ENCODE measurements at places on chromosomes 3 and 15.
A peak's percentile ranks its signal among the peaks of the same experiment; 100 is the strongest.

DNA sequence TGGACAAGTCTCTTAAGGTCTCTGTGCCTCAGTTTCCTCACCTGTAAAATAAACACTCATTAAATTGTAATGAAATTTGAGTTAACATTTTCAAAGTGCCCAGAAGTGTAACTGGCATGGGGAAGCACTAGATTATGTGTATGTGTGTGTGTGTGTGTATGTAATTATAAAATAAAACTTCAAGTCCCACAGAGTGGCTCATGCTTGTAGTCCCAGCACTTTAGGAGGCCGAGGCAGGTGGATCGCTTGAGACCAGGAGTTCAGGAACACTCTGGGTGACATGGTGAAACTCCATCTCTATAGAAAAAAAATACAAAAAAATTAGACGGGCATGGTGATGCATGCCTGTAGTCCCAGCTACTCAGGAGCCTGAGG, 403.4 kb downstream of the IL5RA start:
- no peak for DNase-seq

- DNase-seq = no peak
These were observed 20.6 kb downstream of the SAMD7 start for GRCh38 chr3:169931747-169932520.

DNA sequence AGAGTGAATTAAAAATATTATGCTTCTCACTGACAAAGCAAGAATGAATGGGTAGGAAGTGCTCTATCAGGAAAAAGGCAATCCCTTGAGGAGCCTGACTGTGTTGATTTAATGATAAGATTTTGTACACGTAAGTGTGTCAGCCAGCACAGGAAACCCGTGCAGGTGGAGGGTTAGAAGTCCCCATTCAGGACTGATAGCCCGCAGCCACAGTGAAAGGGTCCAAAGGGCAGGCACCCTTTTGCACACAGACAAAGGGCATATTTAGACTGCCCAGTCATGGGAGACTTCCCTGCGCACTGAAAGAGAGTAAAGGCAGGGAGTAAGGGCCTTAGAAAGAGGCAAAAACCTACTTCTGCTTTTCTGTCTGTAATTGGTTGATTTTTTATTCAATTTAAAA, 26.4 kb upstream of the SKIL start:
- no peak for DNase-seq

GRCh38 chr15:92438471-92438870, 44.8 kb downstream of the ST8SIA2 start:
- DNase-seq = no peak

DNA sequence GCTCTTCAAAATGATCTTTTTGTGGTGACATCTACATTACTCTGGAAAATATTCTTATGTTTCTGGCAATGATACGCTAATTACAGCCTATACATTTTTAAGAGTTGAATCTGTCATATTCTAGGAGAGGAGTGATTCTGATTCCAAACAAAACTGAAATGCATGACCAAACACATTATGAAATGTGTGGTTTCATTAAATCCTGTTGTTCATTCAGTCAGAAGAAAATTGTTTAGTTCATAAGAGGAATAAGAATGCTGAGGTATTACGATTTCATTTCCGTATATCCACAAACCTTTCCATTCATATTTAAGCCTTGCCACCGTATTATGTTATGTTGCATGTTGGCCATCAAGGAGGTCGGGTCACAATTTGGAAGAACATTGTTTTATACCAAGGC, 345.1 kb downstream of the FEZF2 start:
- DNase-seq = no peak

DNA sequence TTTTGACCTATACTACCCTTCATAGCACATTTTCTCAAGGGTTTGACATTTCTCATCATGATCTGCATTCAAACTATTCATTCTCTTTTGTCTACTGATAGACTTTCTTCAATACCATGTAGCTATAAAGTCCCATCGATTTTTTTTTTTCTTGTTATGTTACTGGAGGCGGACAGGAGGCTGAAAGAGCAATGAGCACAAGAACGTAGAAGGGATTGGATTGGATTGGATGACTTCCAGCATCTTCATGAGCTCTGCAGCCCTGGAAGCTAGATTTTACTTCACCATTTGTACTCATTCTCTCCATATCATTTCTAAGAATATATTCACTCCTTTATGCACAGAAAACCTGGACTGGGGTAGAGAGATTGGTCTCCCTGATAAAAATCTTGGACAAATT, 43.2 kb downstream of the DUT start:
- DNase-seq = no peak

DNA sequence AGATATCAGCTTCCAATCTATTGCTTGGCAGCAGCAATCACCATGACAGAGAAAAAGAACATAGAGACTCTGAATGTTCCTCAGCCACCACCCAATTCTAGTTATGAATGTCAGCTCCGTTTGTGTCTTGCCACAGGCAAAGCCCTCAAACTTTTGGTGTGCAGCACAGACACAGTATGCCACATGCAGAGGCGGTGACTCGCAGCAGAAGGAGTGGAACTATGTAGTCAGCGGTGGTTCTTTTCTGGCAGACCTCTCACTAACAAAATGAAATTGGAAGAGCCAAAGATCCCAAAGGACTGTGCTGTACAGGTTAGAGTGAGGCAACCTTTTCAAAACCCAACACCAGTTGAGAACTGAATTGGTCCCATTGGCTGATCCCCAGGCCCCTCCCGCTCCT, 220.9 kb downstream of the SLC9A9 start:
- no peak for DNase-seq

- no peak for DNase-seq
These were observed 102.8 kb downstream of the SNRPN start for GRCh38 chr15:25057574-25057973.

DNA sequence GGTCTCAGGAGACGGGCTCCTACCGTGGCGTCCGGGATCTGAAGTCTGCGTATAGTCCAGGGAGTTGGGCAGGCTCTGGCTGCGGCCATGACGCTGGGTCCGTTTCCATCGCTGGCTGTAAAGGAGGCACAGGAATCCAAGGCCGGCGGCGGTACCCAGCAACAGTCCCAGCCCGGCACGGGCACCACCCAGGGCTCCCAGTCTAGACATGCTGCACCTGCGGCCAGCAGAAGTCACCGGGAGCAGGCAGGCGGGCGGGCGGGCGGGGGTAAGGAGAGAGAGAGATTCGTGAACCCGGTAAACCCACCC, 526 bp downstream of the RMDN3 start:
- DNase-seq = no peak

DNA sequence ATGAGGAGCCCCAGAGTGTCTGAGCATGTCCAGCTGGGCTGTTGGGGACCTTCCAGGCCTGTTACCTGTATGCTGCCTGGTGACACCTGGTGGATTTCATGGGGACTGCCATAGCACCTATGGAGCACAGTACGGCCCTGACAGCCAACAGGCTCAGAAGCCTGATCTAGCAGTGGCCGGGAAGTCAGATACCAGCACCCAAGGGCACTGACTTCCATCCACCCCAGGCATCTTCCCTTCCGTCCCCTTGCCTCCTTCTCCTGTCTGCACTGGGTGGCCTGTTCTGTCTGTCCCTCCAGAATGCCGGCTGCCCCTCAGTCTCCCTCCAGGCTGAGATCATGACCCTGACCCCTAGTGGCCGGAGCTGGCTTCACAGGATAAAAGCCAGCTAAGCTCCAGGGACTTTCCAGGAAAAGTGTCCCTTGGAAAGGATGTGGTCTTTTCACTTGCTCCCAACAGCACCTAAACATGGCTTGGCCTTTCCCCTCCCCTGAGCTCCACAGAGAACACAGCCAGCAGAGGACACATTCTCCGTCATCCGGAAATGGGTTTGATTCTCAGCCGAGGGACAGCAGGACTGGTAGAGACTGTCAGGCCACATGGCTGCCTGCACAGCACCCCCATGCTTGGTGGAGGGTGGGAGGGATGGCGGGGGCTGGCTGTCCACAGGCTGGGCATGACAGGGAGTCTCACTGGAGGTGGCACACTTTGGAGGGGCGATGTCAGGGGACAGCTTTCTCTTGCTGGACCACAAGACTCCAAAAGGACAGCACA, 9.5 kb downstream of the RPS17 start:
- DNase-seq = peak; percentile 43

DNA sequence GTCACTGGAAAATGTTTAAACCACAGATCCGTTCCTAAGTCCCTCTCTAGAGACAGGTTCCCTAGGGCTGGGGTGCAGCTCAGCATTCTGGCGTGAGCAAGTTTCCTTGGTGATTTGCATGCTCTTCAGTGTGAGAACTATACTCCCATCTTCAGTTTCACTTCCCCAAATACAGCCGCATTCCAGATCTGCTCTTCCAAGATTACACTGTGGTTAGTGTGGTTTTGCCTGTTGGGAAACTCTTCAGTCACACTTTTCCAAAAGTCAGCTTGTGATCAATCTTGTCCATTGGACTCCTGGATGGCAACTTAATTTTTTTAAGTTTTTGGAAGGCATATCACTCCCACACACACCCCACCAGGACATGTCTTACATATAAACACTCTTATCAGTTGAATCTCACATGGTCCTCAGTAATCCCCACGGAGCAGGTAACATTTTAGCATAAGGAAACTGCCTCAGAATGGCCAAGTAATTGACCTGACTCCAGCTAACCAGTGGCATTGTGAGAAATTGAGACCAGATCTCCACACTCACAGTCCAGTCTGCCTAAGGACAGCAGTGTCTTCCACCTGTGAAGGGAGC, 33.5 kb upstream of the PTPN23 start:
- DNase-seq = no peak

GRCh38 chr15:97959724-97960363, 659 bp upstream of the ARRDC4 start:
- DNase-seq = no peak
